Femur (tissue), 1 donor: ENCODE measurements at places on chromosomes 11 and 22.

DNA sequence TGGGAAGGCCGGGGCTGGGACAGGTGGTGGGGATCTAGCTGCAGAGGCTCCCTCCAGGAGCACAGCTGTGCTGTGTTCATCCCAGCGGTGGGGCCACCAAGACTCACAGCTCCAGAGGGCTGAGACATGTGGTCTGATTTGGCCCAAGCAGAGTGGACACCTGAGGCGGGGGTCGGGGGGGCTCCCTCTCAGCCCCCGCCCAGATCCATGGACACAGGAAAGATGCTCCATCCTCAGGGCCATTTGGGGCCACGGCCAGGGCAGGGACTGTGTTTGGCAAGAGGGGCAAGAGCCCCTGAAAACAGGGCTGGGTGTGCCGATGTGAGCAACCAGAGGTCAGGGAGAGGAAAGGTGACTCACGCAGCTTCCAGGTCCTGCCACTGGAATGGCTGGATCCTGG, 219.4 kb downstream of the BRD1 start:
- DNase-seq = no peak

DNA sequence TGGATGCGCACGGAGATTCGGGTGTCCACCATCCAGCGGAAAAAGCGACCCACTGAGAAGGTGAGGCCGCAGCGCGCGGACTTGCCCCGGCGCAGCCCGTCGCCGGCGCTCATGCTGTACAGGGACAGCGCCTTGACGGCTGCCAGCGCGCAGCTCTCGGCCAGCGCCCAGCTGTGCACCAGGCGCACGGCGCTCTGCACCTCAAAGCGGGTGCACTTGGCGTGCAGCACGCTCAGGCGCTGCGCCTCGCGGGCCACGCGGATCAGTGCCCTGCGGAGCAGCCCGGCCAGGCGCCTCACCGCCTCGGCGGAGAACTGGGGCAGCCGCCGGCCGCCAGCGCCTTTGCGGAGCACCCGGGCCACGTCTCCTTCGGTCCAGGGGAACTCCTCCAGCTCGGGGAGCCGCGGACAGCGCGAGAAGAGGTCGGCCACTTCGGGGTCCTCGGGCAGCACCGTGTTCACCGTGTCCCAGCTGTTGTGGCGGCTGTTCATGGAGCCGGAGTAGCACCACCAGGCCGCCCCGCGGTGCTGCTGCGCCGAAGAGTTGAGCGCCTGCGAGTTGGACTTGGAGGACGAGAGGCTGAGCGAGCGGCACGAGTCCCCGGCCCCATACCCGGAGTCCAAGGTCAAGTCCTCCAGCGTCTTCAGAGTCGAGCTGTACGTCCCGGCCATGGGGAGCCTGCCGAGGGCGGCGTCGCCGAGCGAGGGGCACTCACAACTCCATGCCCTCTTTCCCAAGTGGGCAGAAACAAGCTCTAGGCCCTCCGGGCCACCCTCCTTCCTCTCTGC, 703 bp downstream of the ABTB2 start:
- peak; percentile 70 for DNase-seq

DNA sequence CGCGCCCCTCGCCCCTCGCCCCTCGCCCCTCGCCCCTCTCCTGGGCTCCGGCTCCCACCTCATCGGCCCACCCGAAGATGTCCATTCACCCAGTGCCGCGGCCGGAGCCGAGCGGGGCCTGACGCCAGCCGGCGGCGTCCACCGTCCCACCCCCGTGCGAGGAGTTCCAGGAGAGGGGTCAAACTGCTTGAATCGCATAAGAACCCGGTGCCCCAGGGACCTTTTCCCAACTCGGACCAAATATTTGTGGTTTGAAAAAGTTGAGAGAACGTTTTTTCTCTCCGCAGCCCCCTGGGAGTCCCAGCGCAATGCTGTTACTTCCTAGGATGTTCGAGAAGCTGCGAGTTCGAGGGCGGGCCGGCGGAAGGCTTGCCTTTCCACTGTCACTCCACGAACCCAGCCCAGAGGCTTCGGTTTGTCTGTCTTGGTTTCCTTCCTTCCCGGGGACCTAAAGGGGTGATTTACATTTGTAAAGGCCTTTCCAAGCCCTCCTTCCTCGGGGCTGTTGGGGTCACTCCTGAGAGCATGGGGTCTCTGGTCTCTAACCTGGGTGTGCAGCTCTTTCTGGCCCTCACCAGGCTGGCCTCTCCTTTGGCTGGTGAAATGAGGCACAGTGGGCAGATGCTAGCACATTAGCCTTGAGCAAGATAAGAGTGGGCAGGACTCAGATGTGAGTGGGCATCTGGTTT, 38.0 kb downstream of the ETS1 start:
- DNase-seq = peak; percentile 84

- DNase-seq = no peak
Observed at GRCh38 chr22:47098554-47098953, 336.1 kb downstream of the TBC1D22A start.

GRCh38 chr11:88666364-88666763, 328.8 kb upstream of the CTSC start:
- no peak for DNase-seq

GRCh38 chr11:133545199-133545803, 13.0 kb upstream of the OPCML start:
- no peak for DNase-seq

- DNase-seq = peak; percentile 22
Observed at GRCh38 chr11:46339816-46340215, 7.4 kb upstream of the DGKZ start.

DNA sequence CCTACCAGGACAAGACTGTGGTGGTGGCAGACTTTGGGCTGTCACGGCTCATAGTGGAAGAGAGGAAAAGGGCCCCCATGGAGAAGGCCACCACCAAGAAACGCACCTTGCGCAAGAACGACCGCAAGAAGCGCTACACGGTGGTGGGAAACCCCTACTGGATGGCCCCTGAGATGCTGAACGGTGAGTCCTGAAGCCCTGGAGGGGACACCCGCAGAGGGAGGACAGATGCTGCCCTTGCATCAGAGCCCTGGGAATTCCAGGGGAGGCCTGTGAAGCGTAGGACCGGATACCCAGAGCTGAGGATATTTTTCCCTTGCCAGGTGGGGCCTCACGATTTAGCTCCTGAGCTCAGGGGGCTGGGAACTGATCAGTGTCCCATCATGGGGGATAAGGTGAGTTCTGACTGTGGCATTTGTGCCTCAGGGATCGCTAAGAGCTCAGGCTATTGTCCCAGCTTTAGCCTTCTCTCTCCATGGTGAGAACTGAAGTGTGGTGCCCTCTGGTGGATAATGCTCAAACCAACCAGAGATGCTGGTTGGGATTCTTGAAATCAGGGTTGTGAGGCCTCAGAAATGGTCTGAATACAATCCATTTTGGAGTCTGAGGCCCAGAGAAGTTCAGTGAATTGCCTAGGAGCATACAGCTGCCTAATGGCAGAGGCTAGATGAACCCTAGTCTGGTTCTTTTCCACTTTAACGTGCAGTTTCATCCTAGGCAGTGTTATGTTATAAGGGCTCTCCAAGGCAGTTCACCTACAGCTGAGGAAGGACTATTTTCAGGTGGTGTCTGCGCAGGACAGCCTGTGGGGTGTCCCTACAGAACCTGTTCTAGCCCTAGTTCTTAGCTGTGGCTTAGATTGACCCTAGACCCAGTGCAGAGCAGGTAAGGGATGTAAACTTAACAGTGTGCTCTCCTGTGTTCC, 19.5 kb downstream of the PIK3IP1 start:
- peak; percentile 46 for DNase-seq

GRCh38 chr22:38733724-38734381, 21.9 kb downstream of the SUN2 start:
- peak; percentile 54 for DNase-seq

- DNase-seq = no peak
Observed at GRCh38 chr11:122280870-122281269, 164.9 kb upstream of the BLID start.
